ENCODE measurements at places on chromosomes 1 and 21.

GRCh38 chr21:42081931-42082381 is 10.8 kb downstream of the UMODL1 start:
- DNase-seq, result no peak

DNA sequence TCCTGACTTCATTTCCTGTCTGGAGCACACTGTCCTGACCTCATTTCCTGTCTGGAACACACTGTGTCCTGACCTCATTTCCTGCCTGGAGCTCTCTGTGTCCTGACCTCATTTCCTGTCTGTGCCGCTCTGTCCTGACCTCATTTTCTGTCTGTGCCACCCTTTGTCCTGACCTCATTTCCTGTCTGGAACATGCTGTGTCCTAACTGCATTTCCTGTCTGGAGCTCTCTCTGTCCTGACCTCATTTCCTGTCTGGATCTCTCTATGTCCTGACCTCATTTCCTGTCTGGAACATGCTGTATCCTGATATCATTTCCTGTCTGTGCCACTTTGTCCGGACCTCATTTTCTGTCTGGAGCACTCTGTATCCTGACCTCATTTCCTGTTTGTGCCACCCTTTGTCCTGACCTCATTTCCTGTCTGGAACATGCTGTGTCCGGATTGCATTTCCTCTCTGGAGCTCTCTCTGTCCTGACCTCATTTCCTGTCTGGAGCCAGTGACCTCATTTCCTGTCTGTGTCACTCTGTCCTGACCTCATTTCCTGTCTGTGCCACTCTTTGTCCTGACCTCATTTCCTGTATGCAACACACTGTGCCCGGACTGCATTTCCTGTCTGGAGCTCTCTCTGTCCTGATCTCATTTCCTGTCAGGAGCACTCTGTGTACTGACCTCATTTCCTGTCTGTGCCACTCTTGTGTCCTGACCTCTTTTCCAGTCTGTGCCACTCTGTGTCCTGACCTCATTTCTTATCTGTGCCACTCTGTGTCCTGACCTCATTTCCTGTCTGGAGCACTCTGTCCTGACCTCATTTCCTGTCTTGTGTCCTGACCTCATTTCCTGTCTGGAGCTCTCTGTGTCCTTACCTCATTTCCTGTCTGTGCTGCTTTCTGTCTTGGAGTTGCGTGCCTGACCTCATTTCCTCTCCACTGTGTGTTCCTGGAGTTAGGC is 27.6 kb downstream of the SKI start:
- peak; percentile 47 for DNase-seq

DNA sequence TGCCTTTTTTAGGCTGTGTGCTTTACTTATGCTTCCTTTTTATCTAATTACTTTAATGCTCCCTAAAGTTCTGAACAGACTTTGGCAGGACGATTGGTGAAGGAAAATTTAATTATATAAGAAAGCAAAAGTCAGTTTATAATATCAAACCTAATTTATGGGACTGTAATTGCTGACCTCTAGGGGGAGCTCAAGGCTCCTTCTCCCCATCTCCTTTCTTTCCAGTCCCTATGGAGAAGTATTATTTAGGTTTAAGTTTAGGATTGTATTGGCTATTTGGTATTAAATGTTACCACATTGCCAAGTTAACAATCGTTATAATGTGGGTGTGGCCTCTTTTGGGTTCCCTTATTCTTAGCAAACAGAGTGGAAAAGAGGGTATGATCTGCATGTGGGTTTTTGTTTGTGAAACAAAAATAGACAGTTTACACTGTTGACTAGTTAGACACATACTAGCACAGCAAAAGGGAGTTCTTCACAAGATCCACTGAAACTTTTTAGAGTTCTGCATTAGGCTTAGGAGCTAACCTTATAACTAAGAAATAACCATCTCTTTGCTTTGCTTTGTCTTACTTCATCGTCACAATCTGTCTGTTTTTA is 48.2 kb upstream of the TNFSF4 start:
- DNase-seq, result no peak

- DNase-seq, result no peak
Observed at GRCh38 chr1:154733621-154734020, 125.6 kb upstream of the ADAR start.

DNA sequence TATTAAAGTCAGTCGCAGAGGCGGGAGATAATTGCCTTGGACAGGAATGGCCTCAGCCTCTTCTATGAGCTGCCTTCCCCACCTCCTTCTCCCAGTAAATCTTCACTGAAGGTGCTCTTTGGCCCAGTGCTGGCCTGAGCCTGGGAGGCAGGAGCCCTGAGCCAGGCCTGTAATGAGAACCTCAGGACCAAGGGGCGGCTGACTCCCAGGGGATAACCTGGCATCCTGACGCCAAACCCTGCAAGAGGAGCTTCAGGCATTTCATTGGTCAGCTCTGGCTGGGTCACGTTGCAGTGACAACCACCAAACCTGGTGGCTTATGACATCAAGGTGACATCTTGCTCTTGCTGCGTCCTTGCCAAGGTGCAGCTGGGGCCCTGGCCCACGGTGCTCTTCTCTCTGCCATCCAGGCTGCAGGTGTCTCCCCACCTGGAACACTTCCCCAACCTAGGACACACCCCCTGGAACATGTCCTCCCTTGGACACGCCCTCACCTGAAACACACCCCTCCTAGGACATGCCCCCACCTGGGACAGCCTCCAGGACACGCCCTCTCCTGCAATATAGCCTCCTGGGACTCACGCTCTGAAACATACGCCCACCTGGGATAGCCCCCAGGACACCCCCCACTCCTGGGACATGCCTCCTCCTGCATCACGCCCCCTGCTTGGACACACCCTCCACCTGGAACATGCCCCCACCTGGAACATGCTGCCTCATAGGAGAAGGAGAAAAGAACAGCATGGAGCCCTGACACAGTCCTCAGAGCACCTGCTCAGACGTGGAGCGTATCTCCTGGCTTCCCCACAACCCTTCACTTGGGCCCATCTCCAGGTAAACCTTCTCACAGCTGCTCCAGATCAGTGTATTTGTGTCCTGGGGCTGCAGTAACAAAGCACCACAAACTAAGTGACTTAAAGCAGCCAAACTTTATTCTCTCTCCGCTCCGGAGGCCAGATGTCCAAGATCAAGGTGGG is 333.6 kb downstream of the NPHP4 start:
- DNase-seq, result no peak

GRCh38 chr1:186636786-186637185 is 43.4 kb downstream of the PTGS2 start:
- DNase-seq, result no peak
